ENCODE measurements at places on chromosomes 12 and 14. TPM values are rescaled to one million over a fixed set of nuclear protein-coding genes. Genes with fewer than 3 reads are reported as not detected.

GRCh38 chr12:1882405-1882804, 36.0 kb downstream of the CACNA2D4 start:
- no peak for DNase-seq

- DNase-seq = no peak
Observed at GRCh38 chr12:107320929-107321631, 227.7 kb upstream of the CRY1 start.

DNA sequence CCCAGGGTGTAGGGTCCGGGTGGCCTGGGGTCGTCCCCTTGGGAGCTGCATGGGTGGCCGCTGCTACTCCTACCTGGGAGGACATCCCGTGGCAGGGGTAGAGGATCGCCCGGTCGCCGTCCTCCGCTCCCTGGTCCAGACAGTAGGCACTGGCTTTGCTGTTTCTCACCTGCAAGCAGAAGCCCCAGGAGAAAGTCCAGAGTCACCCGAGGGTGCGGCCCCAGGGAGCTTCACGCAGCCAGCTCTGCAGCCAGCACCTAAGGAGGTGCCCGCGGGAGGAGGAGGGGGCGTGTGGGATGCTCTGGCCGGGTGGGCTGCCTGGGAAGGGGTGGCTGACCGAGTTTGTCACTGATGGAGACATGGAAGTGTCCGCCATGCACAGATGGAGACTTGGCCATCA, 54.8 kb downstream of the NOC4L start:
- no peak for DNase-seq

- DNase-seq = no peak
Observed at GRCh38 chr14:104132981-104133380, 5.4 kb upstream of the KIF26A start.

Gene CYP46A1
- 0.09 TPM for polyA plus RNA-seq

DNA sequence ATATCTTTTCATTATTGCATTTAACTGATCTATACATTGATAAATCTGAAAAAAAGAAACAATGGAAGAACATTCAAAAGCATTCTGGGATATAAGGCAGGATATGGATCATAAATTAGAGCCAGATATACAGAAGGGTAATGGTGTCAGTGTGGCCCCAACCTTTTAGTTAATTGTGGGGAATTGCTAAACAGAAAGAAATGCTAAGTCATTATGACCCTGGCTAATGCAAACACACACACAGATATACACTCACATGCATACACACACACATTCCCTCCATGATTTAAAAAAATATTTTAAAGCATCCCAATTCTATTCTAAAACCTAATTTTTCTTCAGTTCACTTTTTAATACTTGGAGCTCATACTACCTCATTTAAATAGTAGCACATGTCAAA, 404.5 kb downstream of the BCAT1 start:
- no peak for DNase-seq

GRCh38 chr14:94157197-94157596, 16.9 kb upstream of the PPP4R4 start:
- DNase-seq = no peak

DNA sequence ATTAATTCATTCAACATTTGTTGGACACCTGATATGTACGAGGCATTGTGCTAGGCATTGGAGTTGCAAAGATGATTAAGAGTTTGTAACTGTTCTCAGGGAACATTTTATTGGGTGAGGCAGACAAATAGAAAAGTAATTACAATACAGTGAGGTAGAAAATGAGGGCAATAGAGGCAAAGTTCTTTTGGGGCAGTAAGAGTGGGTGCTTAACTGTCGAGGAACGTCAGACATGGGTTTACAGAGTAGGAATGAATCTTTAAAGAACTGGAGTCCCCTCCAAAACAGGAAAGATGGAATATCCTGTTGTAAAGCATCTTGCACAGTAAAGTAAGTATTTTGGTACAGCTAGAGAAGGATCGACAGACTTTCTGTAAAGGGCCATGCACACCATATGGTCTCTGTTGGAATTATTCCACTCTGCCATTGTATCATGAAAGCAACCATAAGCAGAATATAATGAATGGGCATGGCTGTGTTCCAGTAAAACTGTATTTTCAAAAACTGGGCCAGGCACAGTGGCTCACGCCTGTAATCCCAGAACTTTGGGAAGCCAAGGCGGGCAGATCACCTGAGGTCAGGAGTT, 9.1 kb downstream of the CREBL2 start:
- DNase-seq = no peak

DNA sequence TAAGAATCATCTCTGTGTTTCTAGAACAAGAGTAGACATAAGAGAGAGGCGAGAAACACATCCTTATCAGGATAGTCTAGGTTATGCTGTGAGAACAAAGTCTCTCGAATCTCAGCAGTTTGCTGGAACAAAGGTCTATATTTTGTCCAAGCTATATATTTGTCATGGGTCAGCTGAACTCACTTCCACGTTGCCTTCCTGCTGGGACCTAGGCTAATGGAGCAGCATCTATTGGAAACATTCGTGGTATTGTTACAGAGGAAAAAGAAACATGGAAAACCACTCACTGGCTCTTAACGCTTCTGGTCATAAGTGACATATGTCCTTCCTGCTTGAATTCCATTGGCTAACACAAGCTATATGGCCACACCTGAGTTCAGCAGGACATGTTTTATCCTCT, 112.6 kb upstream of the DYRK2 start:
- DNase-seq = no peak

GRCh38 chr12:86018361-86018760, 144.3 kb downstream of the NTS start:
- no peak for DNase-seq

- DNase-seq = no peak
Observed at GRCh38 chr12:95548539-95549391, 2.5 kb downstream of the USP44 start.

Gene AQP2
- not detected for polyA plus RNA-seq

GRCh38 chr12:66290716-66291200, 11.5 kb upstream of the HELB start:
- DNase-seq = no peak

DNA sequence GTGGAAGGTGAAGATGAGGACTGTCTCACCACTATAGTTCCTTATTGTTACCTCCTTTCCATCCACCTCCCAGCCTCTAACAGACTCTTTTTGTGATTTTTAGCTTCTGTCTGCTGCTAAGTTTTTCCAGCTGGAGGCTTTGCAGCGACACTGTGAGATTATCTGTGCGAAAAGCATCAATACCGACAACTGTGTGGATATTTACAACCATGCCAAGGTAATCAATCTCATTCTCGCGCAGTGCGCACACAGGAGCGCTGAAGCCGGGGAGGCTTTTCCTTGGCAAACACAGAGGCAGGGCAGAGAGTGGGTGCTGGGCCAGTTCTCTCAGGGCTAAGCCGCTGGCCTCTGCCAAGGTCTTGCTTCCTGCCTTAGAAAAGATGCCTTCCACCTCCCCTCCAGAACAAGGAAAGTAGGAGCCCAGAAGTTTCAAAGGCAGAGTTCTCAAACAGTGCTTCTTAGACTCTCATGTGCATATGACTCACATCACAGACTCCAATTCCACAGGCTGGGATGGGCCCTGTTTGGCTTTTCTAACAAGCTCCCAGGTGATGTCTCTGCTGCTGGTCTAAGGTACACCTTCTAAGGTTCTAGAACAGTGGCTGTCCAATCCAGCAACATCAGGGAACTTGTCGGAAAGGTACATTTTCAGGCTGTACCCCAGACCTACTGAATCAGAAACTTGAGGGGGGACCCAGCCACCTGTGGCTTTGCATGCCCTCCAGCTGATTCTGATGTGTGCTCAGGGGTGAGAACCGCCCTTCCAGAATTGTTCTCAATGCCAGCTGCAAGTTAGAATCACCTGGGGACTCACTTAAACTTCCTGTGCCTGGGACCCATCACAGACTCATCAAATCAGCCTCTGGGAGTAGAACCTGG, 33.8 kb upstream of the PWP1 start:
- DNase-seq = no peak

DNA sequence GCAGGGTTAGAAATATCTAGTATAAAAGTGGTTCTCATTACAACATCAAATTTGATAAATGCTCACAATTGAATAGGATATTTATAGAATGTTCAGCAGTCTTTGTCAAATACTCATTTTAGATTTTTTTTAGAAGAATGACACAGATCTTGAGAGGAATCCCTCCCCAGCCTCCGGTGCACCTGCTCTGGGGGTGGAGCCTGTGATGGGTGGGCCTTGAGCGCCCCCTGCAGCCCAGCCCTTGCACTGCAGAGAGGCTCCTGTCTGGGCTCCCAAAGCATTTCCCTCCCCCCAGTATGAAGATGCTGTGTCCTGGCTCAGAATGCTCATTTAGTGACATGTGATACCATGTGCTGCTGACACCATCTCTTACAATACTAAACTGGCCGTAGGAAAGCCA, 792.3 kb downstream of the TMEM121 start:
- no peak for DNase-seq

Gene MYH6
- polyA plus RNA-seq = not detected

DNA sequence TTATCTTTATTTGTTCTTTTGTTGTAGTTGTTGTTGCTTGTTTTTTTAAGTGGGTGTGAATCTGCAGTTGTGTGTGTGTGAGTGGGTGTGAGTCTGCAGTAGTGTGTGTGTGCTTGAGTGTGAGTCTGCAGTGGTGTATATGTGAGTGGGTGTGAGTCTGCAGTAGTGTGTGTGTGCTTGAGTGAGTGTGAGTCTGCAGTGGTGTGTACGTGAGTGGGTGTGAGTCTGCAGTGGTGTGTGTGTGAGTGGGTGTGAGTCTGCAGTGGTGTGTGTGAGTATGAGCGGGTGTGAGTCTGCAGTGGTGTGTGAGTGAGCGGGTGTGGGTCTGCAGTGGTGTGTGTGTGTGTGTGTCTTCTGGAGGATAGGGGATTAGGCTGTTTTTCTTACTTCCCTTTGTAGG, 1186.8 kb upstream of the SEL1L start:
- no peak for DNase-seq

DNA sequence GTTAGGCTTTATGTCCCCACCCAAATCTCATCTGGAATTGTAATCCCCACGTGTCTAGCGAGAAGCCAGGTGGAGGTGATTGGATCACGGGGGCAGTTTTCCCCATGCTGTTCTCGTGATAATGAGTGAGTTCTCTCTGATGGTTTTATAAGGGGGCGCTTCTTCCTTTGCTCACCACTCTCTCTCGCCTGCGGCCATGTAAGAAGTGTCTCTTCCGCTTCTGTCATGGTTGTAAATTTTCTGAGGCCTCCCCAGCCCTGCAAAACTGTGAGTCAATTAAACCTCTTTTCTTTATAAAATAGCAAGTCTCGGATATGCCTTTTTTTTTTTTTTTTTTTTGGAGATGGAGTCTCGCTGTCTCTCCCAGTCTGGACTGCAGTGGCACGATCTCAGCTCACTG, 13.3 kb downstream of the IL31 start:
- DNase-seq = no peak

DNA sequence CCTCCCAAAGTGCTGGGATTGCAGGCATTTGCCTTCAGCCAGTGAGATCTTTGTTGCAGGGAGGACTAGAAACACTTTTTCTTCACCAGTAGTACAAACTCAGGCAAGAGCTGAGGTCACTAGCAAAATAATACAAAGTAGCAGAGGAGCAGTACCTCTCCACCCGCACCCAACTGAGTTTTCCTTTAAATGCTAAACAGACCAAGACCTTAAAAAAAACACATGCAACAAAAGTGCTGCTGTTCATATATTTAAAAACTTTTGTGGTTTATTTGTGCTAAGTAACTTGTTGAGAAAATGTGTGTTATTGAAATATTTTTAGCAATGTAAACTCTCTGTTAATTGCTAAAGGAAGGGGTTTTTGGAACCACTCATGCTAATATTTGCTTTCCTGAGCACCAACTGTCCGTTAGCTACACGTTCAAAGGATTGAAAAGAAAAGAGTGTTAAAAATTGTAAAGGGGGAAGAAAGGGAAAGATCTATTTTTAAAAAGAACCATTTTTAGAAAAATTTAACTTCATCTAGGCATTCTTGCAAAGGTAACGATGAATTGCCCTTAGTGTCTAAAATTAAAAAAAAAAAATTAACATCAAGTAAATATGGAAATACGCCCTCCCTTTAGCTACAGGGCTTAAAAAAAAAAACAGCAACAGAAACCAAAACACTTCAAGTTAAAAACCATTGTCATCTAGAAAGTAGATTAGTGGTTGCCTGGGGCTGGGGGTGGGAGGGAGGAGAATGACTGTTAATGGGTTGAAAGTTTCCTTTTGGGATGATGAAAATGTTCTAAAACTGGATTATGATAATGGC, 114.0 kb upstream of the KRAS start:
- DNase-seq = no peak

DNA sequence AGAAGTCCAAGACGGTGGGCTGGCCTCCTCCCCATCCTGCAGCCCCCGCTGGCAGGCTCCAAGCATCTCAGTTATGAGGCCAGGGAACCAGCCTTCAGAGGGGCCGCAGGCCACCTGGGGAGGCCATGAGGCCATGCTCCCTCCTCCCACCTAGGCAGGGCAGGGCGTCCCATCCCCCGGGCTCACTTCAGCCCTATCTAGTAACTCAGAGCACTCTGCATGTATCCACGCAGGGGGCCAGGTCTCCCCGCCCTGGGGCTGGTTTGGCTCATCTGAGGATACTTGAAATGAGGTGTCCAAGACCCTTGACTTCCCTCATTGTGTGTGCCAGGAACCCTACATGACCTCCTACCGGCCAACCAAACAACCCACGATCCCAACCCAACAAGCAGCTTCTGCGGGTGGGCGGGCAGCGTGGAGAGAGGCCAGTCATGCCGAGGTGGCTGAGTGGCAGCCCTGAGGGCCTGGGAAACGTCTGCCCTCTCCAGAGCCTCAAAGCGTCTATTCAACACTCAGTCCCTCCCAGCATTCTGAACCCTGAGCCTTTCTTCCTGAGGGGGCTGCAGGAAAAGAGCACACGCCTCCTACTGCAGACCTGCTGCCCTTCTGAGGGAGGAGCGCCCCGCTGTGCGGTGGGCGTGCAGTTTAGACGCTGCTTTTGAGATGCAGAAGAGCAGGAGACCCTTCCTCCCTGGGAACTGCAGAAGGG, 16.8 kb downstream of the ISCA2 start:
- DNase-seq = no peak

DNA sequence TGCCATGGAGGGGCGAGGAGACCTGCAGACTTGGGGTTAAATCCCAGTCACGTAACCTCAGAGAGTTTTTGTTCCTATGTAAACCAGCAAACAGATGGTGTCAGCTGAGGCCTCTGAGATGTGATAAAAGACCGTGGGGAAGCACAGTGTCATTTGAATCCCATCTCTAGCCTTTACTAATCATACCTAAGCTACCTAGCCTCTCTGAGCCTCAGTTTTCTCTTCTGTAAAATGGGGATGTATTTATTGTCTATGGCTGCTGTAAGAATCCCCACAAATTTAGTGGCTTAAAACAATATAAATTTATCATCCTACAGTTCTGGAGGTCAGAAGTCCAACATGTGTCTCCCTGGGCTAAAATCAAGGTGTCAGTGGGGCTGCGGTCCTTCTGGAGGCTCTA, 33.9 kb downstream of the FOXN4 start:
- DNase-seq = no peak

Gene NYNRIN
- polyA plus RNA-seq = 10.1 TPM

Gene KRT77
- polyA plus RNA-seq = not detected

Gene NR1H4
- polyA plus RNA-seq = not detected

- no peak for DNase-seq
Observed at GRCh38 chr14:57611555-57612075, 118.0 kb upstream of the CCDC198 start.

Gene CFAP251
- 1.3 TPM for polyA plus RNA-seq

GRCh38 chr14:22484632-22485031, 104.4 kb downstream of the DAD1 start:
- DNase-seq = no peak

GRCh38 chr14:25909045-25909747, 688.6 kb downstream of the NOVA1 start:
- DNase-seq = no peak

Gene TRIM9
- polyA plus RNA-seq = 0.02 TPM

Gene PTPN6
- 0.27 TPM for polyA plus RNA-seq
